Glutamatergic neuron (in vitro differentiated cells): ENCODE measurements at places on chromosomes 3 and 15. TPM values are rescaled to one million over a fixed set of nuclear protein-coding genes. Genes with fewer than 3 reads are reported as not detected.

- DNase-seq, result peak; percentile 31
Observed at GRCh38 chr3:96814651-96815567, 515 bp downstream of the EPHA6 start.

DNA sequence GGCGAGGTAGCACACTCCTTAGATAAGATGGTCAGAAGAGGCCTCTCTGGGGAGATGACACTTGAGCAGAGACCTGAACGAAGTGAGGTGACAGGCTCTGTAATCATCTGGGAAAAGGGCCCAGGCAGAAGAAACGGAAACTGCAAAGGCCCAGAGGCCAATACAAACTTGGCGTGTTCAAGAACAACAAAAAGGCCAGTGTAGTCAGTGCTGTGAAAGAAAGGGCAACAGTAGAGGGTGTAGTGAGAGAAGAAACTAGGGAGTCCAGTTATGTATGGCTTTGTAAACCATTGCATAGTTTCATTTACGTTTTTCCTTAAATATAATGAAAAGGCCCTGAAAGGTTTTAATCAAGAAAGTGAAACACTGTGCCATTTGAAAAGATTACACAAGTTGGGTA, 31.8 kb downstream of the PLD1 start:
- no peak for DNase-seq

DNA sequence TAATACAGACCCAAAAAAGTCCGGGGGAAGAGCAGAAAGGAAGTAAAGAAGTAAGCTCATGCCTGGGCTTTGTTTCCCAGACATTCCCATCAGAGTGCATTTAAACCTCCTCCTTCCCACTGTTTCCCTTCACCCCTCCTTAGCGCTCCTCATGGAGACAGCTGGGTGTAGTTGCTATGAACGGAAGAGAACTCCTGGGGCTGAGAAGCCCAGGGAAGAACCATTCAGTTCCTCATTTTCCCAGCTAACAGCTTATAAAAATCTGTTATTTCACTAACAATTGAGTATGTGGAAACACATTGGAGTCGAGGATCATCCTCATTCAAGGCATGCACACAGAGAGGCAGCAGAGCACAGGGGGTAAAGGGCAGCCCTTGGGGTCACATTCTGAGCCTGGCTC, 299.3 kb downstream of the SHQ1 start:
- DNase-seq, result no peak

- no peak for DNase-seq
Observed at GRCh38 chr3:54621184-54621583, 306.7 kb downstream of the LRTM1 start.

- DNase-seq, result no peak
Observed at GRCh38 chr3:129577925-129578786, 28.3 kb downstream of the PLXND1 start.

- no peak for DNase-seq
Observed at GRCh38 chr3:32083702-32084270, 22.6 kb upstream of the GPD1L start.

ALDH1A3 gene
- total RNA-seq, result 2.8 TPM

GABRG3 gene
- 1.3 TPM for total RNA-seq

ROBO1 gene
- 505 TPM for total RNA-seq

- no peak for DNase-seq
Observed at GRCh38 chr3:195063581-195064193, 207.3 kb downstream of the XXYLT1 start.

TMEM202 gene
- not detected for total RNA-seq

DNA sequence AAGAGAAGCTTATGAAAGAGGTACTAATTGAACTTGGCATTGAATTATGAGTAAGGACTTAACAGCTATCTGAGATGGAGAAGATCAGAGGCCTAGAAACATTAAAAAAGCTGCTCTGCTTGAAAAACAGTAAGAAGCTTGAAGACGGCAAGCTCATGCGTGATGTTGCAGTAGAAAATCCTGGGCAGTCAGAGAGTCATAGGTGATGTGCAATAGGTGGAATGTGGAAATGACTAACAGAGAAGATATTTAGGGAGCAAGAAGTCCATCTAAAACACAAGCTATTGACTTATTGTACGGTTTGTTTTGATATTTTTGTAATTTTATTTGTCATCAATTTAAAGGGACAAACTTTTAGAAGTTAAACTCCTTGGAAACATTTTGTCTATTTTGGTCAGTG, 1101.4 kb downstream of the ROBO2 start:
- DNase-seq, result no peak

DNA sequence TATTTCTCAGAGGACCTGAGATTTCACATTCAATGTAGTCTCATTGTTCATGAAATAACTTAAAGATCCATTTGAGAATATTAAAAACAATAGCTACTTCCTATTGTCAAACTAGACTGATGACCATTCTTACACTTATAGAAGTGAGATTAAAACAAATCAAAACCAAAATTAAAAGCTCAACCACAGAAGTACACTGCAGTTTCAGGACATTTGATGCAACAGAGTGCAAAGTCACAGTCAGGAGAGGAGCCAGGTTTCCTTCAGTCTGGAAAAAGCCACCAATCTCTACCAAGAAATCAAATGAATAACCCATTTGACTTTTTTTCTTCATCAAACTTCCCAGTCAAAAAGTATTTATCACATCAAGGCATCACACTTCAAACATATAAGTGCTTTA, 5.5 kb downstream of the CCPG1 start:
- no peak for DNase-seq

DNA sequence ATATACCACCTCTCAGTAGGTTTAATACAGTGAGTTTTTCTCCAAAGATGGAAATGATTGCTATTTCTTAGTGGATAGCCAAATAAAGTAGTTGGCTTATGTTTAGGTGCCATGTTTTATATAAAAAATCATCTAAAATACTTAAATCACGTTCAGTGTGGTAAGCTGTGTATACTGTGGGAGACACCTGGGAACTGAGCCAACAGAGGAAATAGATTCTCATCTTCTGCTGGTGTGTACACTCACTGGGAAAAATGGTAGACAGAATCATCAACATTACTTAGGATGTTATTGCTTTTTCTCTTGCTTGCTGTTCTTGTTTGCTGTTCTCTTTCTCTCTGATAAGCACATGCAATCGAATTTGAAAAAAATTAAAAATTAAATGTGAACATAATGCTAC, 112.6 kb upstream of the MB21D2 start:
- DNase-seq, result no peak

DNA sequence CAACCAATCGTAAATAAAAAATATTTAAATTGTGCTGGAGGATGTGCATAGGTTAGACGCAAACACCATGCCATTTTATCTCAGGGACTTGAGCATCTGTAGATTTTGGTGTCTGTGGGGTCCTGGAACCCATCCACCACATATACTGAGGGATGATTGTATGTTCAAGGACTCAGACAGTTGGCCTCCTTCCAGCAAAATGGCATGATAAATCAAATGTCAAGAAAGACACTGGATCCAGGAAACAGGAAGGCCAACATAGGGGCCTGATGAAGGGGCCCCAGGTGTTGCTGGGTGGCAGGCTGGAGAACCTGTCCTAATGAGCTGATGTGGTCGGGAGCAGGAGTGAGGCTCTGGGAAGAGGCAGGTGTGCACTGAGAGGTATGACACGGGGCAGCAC, 289.5 kb downstream of the GABRG3 start:
- no peak for DNase-seq

DNA sequence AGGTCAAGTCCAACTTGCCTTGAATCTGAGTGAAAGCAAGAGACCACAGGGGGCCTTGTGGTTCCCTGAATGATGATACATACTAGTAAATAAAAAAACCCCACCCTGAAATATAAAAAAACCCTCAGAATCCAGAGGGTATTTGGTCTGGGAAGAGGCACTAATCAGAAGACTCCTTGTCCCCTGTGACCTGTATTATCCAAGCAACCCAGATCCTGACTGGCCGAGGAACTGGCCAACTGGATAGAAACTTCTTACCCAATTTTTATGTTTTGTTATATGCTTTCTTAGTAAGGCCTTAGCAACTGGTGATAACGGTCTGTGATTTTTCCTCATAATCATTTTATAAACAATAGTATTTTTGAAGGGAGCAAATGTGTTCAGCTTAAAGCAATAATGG, 17.5 kb downstream of the ABI3BP start:
- no peak for DNase-seq

DNA sequence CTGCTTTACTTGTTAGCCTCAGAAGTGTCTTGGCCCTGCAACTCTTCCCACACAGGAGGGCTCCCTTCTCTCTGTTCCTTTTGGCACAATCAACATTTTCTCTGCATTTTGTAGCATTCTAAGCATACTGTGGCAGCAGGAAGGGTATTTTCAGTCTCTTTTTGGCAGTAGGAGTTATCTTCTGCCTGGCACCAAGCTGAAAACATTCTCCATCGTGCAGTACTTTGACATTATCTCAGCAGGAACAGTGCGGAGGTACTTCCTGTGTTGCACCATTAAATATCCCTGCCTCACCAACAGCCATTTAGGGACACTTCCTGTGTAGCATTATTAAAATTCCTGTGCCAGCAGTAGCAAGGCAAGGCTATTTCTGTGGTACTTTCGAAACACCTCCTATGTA, 233.2 kb upstream of the SEMA6D start:
- no peak for DNase-seq

DNA sequence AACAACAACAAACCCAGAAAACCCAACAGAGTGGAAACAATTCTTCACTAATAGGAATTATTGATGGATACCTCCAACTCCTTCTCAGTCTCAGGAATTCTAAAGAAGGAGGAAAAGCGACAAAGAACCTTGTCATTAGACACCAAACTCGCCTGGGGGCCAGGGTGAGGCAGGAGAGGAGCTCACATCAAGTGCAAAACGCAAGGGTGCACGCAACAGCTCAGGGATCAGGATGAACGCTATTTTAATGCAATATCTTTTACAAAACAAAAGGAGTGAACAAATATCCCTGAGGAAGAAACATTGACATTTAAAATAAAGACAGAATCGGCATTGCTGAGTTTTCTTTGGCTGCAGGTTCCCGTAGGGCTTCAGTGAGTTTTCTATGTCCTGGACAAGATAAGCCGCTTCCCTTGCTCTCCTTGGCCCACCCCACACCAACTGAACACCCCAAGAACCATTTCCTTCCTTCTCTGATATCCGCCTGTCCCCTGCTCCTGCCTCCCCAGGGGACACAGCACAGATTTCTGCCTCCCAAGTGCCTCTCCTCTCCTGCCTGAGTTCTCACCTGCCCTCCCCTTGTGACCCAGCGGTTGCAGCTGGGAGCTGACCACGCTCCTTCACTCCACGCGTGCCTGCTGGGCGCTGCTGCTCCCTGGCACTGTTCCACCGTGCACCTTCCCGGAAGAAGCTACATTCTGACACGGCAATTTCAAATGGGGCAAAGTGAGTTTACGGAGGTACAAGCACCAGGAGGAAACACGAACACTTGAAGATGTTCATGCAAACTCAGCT, 63.0 kb downstream of the ATP10A start:
- DNase-seq, result no peak

CASR gene
- total RNA-seq, result not detected

- no peak for DNase-seq
Observed at GRCh38 chr3:70218471-70218870, 94.0 kb downstream of the MDFIC2 start.

GRCh38 chr3:119664850-119665379, 4.5 kb upstream of the POPDC2 start:
- DNase-seq, result no peak

RNU5B-1 gene
- total RNA-seq, result not detected

DNA sequence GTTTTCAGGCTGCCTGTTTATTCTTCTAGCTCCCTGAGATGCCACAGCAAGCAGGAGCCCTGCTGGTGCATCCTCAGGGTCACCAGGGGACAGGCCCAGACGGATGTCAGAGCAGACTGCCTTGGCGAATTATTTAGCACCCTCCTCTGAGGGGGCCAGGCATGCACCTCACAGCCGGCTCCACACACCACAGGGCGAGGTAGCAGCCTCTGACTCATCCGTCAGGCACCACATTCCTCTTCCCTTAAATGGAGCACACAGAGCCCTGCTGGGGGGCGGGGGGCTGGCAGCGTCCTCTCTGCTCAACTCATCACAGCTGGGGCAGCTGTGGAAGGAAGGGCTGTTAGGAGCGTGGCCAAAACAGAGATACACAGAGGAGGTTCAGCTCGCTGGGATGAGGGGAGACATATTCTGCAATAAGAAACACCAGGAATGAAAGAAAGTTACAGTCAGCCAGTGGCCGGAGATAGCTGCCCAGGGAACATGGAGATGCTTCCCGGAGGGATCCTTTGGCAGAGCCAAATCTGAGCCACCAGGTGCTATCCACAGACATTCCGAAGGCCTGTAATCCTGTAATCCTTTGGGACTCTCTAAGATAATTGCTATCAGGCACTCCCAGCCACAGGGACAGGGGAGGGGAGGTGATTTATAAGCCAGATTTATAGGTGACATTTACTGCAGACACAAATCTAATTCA, 13.9 kb upstream of the PRICKLE2 start:
- DNase-seq, result peak; percentile 39

- no peak for DNase-seq
Observed at GRCh38 chr15:39628546-39629257, 47.8 kb downstream of the THBS1 start.

CTDSPL gene
- 6.6 TPM for total RNA-seq

DNA sequence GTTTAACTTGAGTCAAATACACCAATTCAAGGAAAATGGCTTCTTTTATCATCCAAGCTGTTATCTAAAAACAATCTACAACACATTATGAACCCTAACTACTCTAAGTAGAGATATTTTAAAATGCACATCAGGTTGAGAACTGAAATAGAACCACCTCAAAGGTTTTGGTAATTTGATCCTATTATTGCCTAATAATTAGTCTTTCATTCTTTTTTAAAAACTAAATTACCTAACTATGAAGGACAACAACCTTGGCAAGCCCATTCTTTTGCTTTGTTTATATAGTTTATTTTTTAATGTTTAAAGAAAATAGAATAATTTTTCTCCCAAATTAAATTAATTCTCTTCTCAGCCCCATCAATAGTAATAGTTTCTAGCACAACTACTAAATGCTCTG, 61.1 kb upstream of the PPIB start:
- no peak for DNase-seq

FBXW12 gene
- 0.66 TPM for total RNA-seq

- DNase-seq, result no peak
Observed at GRCh38 chr3:56919137-56919796, 117.5 kb upstream of the ARHGEF3 start.

DNA sequence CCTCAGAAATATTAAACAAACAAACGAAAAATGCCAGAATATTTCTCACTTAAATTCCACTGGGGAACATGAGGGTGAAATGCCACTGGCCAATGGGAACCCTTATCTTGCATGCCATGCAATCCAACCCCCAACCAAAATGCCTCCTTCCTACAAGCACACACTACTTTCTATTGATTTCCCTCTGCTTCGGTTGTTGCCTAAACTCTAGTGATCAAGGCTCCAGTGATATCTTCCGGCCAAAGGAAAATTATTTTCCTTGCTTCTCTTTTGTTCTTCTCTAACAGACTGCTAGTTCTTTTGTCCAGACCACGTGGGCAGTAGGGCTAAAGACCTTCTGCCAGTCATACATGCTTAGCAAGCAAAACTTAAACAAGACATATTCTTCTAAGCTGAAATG, 115.7 kb downstream of the TMCC1 start:
- no peak for DNase-seq
